ENCODE measurements at places on chromosomes 16 and 17. TPM values are rescaled to one million over a fixed set of nuclear protein-coding genes. Genes with fewer than 3 reads are reported as not detected.

Gene PSMB3
- 163 TPM for total RNA-seq

Gene PRSS33
- not detected for total RNA-seq

Gene STX1B
- total RNA-seq = 1.1 TPM

Gene IGF2BP1
- 0.03 TPM for total RNA-seq

Gene KRTAP4-6
- total RNA-seq = not detected

Gene ZNF469
- total RNA-seq = 0.65 TPM

Gene C17orf75
- total RNA-seq = 15.0 TPM
